ENCODE measurements at places on chromosomes 11 and 22.

- DNase-seq: no peak
These were observed 1900.7 kb upstream of the RAG2 start for GRCh38 chr11:38498721-38499120.

GRCh38 chr22:42769574-42770447 lies 49.1 kb upstream of the A4GALT start:
- no peak for DNase-seq

GRCh38 chr11:5384335-5384734 lies 723 bp downstream of the OR51M1 start:
- DNase-seq: no peak

DNA sequence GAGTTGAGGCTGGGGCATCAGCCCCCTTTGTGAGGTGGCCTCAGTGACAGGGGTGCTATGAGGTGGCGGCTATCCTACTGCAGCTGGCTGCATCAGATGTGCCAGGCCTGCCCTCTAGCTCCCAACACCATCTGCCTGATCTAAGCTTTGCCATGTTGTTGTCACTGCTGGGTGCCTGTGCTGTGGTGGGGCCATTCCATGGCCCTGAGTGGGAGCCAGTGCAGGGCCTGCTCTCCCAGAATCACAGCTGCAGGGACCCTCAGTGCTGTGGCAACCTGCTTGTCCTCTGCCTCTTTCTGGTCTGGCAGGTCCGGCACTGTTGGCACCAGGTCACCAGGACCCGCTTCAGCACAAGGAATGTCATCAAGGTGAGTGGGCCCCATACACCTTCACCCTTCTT lies 1.8 kb upstream of the SNU13 start:
- no peak for DNase-seq

GRCh38 chr22:17994424-17995108 lies 29.8 kb downstream of the MICAL3 start:
- DNase-seq: no peak

GRCh38 chr22:44193535-44193891 lies 12.8 kb downstream of the PARVG start:
- DNase-seq: no peak

GRCh38 chr11:112593440-112593839 lies 332.8 kb upstream of the PLET1 start:
- no peak for DNase-seq

DNA sequence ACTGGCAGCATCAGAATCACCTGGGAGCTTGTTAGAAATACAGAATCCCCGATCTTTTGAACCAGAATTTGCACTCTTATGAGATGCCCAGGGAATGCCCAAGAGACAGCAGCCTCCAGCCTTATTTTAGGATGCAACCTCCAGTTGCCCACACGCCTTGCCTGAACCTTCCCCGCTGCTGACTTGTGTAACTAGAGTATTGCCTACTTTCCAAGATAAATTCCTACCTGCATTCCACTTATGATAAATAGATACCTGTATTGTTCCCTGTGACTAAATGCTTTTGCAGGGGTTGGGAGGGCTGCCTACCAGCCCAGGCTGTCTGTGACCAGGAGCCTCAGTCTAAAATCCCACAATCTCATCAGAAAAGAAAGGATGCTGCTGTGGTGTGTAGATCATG lies 44.3 kb upstream of the HMGXB4 start:
- no peak for DNase-seq

- no peak for DNase-seq
These were observed 129.4 kb upstream of the SLC5A12 start for GRCh38 chr11:26851291-26851690.

DNA sequence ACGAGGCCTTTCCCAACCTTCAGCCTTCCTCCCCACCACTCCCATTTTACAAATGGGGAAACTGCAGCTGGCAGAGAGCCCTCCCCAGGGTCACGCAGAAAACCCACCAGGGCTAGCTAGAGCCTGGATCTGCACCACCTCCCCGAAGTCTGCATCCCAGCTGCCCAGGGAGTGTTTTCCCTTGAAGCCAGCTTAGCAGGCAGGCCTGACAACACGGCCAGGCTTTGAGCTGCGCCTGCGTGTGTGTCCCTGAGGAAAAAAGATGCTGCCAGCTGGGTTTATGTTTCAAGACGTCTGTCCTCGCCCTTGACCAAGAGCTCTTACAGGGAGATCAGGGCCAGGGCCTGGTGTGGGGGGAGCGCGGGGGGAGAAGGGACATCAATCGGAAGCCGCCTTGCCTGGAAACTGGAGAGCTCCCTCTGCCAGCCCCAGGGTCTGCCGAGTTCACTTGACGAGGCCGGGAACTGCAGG lies 20.3 kb downstream of the WNT11 start:
- no peak for DNase-seq

DNA sequence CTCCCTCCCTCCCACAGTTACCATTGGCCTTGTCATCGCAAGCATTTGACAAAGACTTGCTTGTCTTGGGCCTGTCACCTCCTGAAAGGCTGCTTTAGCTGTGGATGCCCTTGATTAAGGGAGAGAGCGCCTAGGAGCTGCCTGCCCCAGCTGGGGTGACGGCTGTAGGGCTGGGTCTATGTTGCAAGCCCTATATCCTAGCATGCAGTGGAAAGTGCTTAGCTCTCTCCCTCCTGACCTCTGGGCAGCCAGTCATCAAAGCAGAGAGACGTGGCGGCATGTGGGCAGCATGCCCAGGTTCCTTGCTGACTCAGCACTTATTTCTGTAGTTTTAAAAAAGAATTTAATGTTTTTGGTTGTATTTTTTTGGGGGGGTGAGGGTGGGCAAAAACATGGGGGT lies 75.9 kb downstream of the BARX2 start:
- DNase-seq: no peak
